ENCODE measurements at places on chromosomes 16 and 17.
A peak's percentile ranks its signal among the peaks of the same experiment; 100 is the strongest.

GRCh38 chr17:80446645-80447405, 29.6 kb downstream of the NPTX1 start:
- no peaks in the 10 kb centered on the region for H3K27me3 ChIP-seq
- H3K4me1 ChIP-seq = peaks cover 3% of the 10 kb centered on the region
- no peak overlapping the region for H3K4me3 ChIP-seq
- no peaks in the 10 kb centered on the region for H3K36me3 ChIP-seq
- no peak overlapping the region for H3K27ac ChIP-seq

GRCh38 chr17:68870976-68871375, 84.2 kb downstream of the ABCA8 start:
- H3K4me3 ChIP-seq = no peak overlapping the region
- no peaks in the 10 kb centered on the region for H3K36me3 ChIP-seq

GRCh38 chr16:46765050-46765449, 16.9 kb upstream of the MYLK3 start:
- no peak for DNase-seq
- H3K4me3 ChIP-seq = no peak overlapping the region
- no peak overlapping the region for H3K27ac ChIP-seq
- H3K27me3 ChIP-seq = no peaks in the 10 kb centered on the region
- H3K4me1 ChIP-seq = no peaks in the 10 kb centered on the region
- H3K36me3 ChIP-seq = no peaks in the 10 kb centered on the region

- H3K4me1 ChIP-seq = peaks cover 71% of the 10 kb centered on the region
- no peaks in the 10 kb centered on the region for H3K36me3 ChIP-seq
- H3K4me3 ChIP-seq = no peak overlapping the region
- peak overlapping the region; percentile 76 for H3K27ac ChIP-seq
- DNase-seq = no peak
- no peaks in the 10 kb centered on the region for H3K27me3 ChIP-seq
Measured at GRCh38 chr17:74738051-74738996, 1.3 kb downstream of the RAB37 start.

DNA sequence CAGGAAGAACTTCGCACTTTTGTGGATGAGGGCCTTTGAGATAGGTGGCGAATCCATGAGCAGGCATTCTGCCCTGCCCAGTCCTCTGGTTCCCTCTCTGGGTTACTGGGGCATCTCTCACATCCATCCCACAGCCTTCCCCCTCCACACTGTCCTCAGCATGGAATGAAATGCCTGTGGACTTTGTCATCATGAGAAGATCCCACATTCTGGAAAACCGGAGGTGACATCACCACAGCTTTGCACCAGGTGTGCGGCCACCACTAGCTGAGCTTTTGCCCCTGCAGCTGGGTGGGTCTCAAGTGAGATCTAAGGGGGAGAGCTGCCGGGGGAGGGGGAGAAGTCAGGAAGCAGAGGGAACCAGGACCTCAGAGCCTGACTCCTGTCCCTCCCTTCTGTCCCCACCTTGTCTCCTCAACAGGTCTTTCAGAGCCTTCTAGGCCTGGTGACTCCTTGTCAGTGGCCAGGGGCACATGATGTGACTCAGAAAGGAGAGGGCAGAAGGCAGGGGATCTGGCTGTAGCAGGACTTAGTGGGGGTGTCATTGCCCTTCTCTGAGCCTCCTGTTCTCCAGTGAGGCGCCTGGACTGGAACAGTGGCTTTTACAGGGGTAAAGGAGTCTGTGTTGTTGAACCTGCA, 40.0 kb upstream of the DLX4 start:
- DNase-seq = no peak
- peaks cover 1% of the 10 kb centered on the region for H3K27me3 ChIP-seq
- no peak overlapping the region for H3K27ac ChIP-seq
- no peaks in the 10 kb centered on the region for H3K36me3 ChIP-seq

DNA sequence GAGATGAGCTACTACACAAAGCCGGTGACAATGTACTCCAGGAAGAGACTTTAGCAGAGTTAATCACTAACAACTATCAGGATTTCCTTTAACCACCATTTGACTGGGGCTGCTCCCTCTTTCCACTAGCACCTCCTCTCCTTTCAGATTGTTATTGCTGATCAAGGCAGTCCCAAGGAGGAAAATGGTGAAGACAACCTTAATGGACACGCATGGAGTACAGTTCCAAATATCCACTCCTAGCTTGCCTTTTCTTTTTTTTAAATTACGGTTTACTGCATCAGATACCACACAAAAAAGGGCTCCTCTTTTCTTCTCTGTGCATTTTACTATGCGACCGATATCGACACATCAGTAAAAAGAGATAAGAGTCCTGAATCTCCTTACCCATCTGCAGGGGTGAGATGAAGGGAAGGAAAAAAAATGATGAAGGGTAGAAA, 30.9 kb downstream of the FAM222B start:
- H3K4me1 ChIP-seq = peaks cover 55% of the 10 kb centered on the region
- peak overlapping the region; percentile 83 for H3K4me3 ChIP-seq
- no peaks in the 10 kb centered on the region for H3K36me3 ChIP-seq
- no peak for DNase-seq

GRCh38 chr17:35314415-35315216, 58.8 kb downstream of the SLFN11 start:
- H3K4me3 ChIP-seq = no peak overlapping the region
- no peaks in the 10 kb centered on the region for H3K27me3 ChIP-seq
- peaks cover 24% of the 10 kb centered on the region for H3K4me1 ChIP-seq

DNA sequence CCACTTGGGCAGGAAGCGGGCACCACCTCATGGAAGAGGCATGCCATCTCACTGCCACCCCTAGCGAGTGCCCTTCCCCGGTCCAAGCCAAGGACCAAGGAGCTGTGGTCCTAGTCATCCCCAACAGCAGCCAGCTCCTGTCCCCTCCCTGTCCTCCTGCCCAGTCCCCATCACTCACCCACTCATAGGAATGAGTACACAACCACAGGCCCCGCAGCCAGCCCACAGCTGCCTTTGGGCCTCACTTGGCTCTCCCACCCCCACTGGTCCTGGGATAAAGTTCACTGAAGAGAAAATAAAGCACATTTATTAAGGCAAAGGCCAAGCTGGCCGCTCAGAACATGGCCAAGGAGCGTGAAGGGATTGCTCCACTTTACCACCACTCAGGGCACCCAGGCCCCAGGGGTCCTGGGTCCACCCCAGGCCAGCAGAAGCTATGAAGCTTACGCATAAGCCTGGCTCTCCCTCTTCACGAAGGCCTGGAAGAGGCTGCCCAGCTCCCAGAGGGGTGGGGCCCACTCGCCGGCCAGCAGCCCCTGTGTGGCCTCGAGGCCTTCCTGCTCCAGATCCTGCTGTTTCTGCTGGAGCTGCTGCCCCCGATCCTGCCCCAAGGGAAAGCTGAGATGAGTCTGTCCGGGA, 3.6 kb downstream of the SCRN2 start:
- peaks cover 33% of the 10 kb centered on the region for H3K36me3 ChIP-seq
- H3K27me3 ChIP-seq = no peaks in the 10 kb centered on the region
- peaks cover 49% of the 10 kb centered on the region for H3K4me1 ChIP-seq
- no peak for DNase-seq

- H3K4me1 ChIP-seq = peaks cover 46% of the 10 kb centered on the region
- no peak for DNase-seq
- H3K36me3 ChIP-seq = peaks cover 62% of the 10 kb centered on the region
- H3K4me3 ChIP-seq = no peak overlapping the region
- no peak overlapping the region for H3K27ac ChIP-seq
Measured at GRCh38 chr17:57980522-57980921, 7.5 kb downstream of the VEZF1 start.

DNA sequence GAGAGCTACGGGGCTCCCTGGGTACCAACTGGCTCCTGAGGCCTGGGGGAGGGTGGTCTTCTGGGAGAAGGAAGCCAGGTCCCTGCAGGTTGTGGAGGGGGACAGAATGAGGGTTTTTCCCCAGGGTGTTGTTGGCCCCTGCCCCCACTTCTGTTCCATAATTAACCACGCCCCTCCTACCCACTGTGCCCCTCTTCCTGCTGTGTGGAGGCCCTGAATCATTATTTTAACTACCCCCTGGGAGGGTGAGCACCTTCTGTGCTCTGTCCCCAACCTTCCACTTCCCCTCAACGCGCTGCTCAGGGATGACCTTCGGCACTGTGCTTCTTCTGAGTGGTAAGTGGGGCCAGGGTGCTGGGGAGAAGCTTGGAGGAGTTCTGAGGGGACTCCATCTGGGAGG, at the start of gene ITGAD:
ITGAD (plus strand) TSS at position 280 of the 400 bp plus-strand sequence; CDS start at position 306, 26 bp downstream.
- no peaks in the 10 kb centered on the region for H3K27me3 ChIP-seq
- no peak within 1 kb of the TSS for H3K27ac ChIP-seq
- no peak within 1 kb of the TSS for H3K4me3 ChIP-seq
- DNase-seq = no peak
- no peaks in the 10 kb centered on the region for H3K36me3 ChIP-seq

DNA sequence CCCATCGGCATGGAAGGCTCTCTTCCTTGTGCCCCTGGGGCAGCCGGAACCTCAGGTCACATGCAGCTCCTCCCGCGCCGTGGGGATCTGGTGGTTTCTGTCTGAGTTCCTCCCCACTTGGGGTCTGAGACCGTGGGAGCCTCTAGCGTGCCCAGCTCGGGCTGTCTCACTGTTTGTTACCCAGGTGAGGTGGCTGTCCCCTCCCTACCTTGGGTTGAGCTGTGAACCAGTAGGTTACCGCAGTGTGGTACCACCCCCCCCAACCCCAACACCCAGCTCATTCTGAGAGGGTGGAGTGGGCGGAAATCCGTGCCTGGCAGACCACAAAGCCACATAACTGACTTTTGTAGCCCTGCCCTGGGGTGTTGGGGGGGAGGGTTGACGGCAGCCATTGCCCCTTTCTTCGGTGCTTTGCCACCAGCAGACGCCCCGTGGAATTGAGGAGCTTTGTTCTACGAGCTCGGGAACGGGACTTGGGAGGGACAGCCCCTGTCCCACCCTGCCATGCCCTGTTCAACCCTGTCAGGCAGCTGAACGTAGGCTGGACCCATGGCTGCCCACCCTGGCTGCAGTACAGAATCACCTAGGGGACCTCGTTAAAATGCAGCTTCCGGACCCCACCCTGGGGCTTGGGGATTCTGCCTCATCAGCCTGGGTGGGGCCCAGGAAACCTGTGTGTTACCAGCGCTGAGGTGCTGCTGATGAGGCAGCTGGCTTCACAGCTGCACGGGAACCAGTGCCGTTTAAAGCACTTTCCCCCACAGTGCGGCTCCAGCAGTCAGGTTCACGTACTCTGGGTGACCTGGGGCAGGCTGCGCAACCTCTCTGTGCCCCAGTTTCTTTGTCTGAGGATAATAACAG, 18.5 kb downstream of the RAP1GAP2 start:
- H3K36me3 ChIP-seq = no peaks in the 10 kb centered on the region
- no peak overlapping the region for H3K4me3 ChIP-seq
- H3K27ac ChIP-seq = peak overlapping the region; percentile 16
- DNase-seq = no peak
- H3K4me1 ChIP-seq = no peaks in the 10 kb centered on the region

DNA sequence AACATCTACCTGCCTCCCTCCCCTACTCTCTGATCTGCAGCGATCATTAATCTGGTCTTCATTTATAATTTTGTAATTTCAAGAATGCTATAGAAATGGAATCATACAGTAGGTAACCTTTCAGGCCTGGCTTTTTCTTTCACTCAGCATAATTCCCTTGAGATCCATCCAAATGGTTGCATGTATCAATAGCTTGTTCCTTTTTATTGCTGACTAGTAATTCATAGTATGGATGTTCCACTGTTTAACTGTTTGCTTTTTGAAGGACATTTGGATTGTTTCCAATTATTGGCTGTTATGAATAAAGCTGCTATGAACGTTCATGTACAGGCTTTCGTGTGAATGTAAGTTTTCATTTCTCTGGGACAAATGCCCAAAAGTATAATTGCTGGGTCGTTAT, 125.2 kb downstream of the USP31 start:
- H3K27me3 ChIP-seq = no peaks in the 10 kb centered on the region
- H3K36me3 ChIP-seq = no peaks in the 10 kb centered on the region
- H3K4me3 ChIP-seq = no peak overlapping the region
- H3K4me1 ChIP-seq = no peaks in the 10 kb centered on the region
- no peak for DNase-seq

- H3K4me1 ChIP-seq = no peaks in the 10 kb centered on the region
- DNase-seq = no peak
- no peaks in the 10 kb centered on the region for H3K36me3 ChIP-seq
- no peak overlapping the region for H3K4me3 ChIP-seq
Measured at GRCh38 chr16:10780628-10781027, 37.0 kb downstream of the NUBP1 start.

DNA sequence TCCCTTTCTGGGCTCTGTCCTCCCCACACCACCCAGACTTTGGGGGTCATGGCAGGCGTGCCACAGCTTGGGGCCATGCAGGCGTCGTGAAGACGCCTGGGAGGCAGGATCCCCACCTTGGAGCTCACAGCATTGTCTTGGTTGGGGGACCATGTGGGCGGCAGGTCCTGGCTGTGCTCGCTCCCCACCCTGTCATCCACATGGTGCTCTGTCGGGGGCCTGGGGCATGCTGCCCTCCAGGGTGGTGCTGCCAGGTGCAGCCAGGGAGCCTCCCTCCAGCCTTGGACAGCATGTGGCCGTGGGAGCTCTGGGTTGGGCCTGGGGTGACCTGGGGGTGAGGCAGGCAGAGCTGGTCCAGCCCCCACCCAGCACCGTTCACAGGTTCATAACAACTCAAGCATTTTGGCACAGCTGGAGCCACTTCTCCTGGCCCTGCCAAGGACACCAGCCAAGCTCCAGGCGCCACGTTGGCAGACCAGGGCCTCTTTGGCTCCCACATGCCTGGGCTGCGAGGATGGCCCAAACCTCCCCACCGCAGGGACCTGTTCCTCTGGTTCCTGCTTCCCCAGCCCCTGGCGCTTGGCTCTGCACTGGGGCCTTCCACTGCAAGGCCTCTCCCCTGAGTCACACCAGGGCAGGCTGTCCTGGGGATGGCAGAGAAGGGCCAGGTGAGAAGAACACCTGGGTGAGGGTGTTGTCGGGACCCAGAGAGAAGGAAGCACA, 15.1 kb upstream of the ATP6V0C start:
- H3K27ac ChIP-seq = no peak overlapping the region
- DNase-seq = peak; percentile 73
- H3K4me3 ChIP-seq = no peak overlapping the region
- no peaks in the 10 kb centered on the region for H3K36me3 ChIP-seq

DNA sequence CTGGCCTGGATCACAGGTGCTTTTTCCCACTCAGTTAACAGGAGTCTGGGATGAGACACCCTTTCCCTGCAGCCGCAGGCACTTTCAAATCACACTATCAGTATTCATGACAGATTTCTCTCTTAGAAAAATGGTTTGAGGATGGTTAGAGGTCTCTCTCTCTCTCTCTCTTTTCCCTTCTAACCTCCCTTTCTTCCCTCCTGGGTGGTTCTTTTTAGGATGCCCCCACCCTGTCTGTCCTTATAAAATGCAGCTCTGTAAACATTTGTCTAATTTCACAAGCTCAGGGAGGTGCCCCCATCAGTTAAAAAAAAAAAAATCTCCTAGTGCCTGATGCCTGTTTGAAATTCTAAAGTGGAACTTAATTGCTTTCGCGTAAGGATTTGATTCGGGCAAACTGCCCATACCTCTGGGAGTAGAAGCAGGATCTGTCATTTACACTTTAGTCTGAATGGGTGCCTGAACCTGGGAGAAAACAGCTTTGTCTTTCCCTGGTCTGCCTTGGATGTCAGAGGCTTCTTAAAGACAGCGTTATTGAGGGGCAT, 158.8 kb downstream of the CCDC182 start:
- H3K4me3 ChIP-seq = no peak overlapping the region
- no peaks in the 10 kb centered on the region for H3K36me3 ChIP-seq
- DNase-seq = no peak
- H3K27ac ChIP-seq = no peak overlapping the region
